ENCODE measurements at places on chromosomes 7 and 10.
A peak's percentile ranks its signal among the peaks of the same experiment; 100 is the strongest.

DNA sequence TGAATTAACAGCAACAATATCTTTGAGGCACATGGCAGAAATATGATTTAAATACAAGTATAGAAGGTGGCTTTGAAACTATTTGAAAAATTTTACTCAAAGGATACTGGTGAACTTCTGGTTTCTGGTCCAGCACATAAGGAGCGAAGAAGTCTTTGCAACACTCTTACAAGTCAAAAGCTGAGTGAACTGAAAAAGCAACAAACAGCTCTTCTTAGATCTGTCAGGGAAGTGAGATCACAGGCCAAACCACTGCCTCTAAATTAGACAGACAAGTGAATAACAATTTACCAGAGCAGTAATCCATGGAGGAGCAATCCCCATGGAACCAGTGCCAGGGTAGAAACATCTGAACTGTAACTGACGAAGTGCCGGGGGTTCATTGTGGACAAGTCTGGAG is 9.6 kb upstream of the VWC2 start:
- no peak for DNase-seq

GRCh38 chr7:116101704-116102103 is 71.1 kb upstream of the TFEC start:
- DNase-seq, result no peak

- peak; percentile 92 for DNase-seq
Observed at GRCh38 chr7:20778063-20778721, 8.5 kb downstream of the SP8 start.

GRCh38 chr7:23346316-23346715 is 47.2 kb downstream of the MALSU1 start:
- no peak for DNase-seq

GRCh38 chr10:118742782-118743181 is 12.0 kb downstream of the CACUL1 start:
- no peak for DNase-seq

DNA sequence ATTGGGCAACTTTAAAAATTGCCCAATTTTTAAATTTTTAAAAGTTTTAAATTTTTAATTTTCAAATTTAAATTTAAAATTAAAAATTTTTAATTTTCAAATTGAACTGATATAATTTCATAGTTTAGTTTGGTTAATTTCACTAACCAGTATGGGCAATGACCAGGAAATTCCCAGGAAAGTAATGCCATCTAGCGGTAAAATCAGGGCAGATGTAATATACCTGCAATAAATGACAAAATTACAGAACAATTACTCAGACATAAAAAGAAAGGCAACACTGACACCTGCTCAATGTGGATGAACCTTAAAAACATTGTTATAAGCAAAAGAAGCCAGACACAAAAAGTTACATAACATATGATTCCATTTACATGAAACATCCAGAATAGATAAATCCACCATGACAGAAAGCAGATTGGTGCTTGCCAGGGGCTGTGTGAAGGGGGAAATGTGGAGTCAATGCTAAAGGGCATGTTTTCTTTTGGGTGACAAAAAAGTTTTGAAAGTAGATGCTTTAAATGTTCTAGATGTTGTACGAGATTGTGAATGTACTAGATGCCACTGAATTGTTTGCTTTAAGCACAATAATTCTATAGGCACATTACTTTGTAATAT is 28.6 kb upstream of the SLC16A12 start:
- peak; percentile 75 for DNase-seq

Measured in eye (tissue), 1 donor.